Calu3 (cell line): ENCODE measurements at places on chromosomes 2 and 18. TPM values are rescaled to one million over a fixed set of nuclear protein-coding genes. Genes with fewer than 3 reads are reported as not detected.
A peak's percentile ranks its signal among the peaks of the same experiment; 100 is the strongest.

DNA sequence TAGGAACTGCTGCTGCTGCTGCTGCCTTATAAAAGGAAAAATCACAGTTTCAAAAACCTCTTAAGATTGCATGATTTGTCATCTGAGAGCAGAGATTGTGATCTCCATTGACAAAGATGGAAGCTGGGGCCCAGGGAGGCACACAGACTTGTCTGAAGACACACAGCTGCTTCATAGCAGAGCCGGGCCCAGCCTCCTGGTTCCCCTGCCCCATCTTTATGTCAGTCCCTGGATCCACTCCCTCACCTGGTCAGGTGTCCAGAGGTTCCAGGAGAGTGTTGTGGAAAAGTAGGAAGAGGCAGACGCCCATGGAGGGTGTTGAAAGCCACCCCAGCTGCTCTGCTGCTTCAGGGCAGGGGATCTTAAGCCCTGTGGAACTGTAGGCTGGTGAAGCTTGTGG is 20.0 kb downstream of the STEAP3 start:
- no peak for DNase-seq

DNA sequence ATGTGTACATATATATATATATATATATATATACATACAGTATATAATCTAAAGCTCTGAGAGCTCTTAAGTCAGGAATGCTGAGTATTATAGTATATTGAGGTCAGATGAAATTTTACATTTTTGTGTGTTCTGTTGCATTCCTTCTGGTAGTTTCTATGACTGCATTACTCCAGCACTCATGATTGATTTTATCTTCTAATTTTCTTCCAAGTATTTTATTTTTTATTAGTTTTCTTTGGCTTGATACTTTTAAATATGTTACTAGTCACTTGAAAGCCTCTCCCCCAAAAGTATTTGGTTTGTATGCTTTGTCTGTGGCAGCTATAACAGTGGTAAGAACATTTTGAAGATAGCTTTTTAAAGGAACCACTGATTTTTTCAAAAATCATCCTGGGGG is 25.0 kb downstream of the METTL21A start:
- DNase-seq = no peak

DNA sequence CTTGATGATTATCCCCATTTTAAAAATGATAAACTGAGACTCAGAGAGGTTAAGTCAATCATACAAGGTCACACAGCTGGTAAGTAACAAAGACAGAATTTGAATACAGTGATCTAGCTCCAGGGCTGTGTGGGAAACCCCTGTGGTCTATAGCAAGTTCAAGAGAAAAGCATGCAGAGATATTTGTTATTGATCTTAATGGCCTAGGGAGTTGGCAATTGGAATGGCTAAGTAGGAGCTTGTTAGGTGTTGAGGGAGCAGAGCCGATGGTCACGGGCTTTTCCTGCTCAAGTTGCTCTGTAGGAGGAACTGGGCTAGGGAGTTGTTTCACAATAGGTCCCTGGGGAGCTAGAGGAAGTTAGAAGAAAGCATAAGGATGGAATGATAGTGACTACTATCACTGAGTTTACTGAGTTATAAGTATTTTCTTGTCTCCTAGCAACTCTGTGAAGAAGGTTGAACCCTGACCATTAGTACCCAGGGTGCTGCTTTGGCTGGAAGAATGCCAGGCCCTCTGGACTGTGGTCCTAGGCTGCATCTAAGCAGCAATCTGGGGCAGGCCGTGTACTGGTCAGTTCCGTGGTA is 30.0 kb downstream of the RNF125 start:
- no peak for DNase-seq

DNA sequence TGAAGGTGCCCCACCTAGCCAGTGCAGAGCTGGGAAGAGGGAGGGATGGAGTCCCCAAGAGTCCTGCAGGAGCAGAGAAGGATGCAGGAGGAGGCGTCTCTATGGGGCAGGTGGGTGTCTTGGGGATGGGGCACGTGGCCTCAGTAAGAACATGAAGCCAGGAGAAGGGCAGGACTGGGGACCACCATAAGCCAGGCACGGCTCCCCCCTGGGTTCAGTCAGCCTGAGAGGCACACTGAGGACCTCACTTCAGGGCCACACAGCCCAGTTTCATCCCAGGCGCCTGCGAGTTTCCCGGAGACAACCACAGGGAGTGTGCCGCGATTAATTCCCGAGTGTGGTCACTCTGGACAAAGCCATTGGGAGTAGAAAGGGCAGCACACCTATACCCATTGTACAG is 120.3 kb downstream of the GYPC start:
- DNase-seq = no peak

GRCh38 chr18:36249392-36249791 is 48.1 kb upstream of the FHOD3 start:
- DNase-seq = no peak

DNA sequence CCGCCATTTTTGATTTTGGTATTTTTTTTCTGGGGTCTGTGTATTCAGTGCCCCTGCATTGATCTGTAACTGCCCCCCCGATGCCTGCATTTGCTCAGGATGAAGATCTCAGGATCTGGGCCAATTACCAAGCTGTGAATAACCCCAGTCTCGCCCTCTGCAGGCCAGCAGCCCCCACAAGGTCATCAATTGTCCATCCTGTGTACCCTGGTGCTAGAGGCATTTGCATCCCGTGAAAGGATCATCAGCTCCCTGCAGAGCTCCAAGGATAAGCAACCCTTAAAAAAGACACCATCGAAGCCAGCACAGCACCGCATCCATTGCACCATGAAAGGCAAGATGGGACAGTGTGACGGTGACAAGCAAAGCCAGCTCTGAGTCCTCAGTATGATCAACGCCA is 154.1 kb upstream of the KLHL29 start:
- no peak for DNase-seq

- DNase-seq = no peak
Measured at GRCh38 chr2:9889812-9890261, 46.6 kb downstream of the TAF1B start.

GRCh38 chr2:138516030-138516704 is 14.6 kb downstream of the SPOPL start:
- no peak for DNase-seq

GRCh38 chr2:46735108-46735691 is 180.4 kb downstream of the MCFD2 start:
- no peak for DNase-seq

DNA sequence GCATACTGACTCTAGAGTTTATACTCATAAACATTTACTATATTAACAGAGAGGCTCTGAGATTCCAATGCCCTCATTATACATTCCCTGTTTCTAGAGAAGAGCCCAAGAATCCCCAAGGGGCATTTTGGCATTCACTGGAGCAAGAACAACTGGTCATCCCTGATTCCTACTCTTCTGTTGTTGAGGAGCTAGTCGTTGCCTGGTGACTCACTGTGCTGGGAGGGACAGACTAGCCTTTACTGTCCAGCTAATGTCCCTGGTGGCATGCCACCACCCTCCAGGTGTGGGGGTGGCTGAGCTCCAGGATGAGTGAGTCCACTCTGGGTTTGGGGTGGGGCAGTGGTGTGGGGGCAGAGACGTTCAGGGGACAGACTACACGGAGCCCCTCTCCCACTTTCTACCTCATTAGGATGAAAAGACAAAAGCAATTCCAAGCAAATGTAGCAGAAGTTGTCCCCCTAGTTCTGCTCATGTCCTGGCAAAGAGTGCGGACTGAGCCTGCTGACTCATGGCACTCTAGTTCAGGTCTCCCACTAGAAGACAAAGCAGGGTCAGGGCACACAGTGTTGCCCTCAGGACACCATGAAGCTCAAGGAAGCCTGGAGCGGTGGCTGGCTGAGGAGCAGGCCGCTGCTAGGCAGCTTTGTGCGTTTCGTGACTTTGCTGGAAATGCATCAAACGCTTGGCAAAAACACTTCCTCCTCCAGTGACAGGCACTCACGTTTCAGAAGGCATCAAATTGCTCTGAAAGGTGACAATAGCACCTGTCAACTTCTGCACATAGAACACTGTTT is 49.4 kb downstream of the RHOB start:
- DNase-seq = peak; percentile 69

DNA sequence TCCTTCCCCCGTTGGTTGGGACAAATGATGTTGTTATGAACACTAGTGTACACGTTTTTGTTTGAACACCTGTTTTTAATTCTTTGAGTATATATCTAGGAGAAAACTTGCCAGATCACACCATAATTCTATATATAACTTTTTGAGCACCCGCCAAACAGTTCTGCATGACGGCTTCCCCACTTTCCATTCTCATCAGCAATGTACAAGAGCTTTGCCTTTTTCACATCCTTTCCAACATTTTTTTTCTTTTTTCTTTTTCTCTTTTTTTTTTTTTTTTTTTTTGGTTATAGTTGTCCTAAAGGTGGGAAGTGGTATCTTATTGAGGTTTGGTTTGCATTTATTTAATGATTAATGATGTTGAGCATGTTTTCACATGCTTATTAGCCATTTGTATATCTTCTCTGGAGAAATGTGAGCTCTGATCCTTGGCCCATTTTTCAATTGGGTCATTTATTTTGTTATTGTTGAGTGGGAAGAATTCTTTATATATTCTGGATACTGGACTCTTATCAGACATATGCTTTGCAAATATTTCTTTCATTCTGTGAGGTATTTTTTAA is 86.9 kb upstream of the ZC3H15 start:
- DNase-seq = no peak

- DNase-seq = no peak
Measured at GRCh38 chr2:105504459-105504858, 105.6 kb upstream of the FHL2 start.

- no peak for DNase-seq
Measured at GRCh38 chr2:197280015-197280702, 30.4 kb downstream of the ANKRD44 start.

DNA sequence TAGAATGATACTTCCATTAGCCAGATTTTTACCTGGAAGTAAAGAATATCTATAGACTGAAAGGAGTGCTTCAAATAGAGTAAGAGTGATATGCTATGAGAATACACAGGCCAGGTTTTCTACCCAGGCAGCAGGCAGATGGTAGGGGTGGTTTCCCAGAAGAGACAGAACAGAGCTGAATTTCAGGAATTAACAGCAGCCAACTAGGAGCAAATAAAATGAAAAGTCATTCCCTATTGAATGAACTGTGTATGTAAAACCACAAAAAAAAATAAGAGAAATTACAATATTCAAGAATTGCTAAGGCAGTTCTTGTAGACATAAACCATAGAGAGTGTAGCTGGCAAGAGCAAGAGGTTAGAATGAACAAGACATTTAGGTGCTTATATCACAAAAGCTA is 336.8 kb downstream of the KCNJ3 start:
- DNase-seq = no peak

DNA sequence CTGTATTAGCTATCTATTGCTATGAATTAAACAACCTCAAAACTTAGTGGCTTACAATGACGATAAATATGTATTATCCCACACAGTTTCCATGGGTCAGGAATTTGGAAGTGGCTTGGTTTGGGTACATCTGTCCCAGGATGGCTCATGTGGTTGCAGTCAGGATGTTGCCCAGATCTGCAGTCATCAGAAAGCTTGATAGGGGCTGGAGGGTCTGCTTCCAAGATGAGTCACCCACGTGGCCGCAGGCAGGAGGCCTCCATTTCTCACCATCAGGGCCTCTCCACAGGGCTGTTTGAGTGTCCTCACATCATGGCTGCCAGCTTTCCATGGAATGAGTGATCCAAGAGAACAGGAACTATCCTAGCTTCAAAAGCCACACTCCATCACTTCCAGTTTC is 46.4 kb downstream of the CHRNA1 start:
- DNase-seq = no peak

GRCh38 chr2:46873604-46874068 is 42.0 kb downstream of the MCFD2 start:
- DNase-seq = peak; percentile 79

Gene CRYGC
- not detected in 2 replicates for total RNA-seq

Gene IL36B
- total RNA-seq = not detected in 2 replicates

Gene RETREG2
- total RNA-seq = 67.9 and 69.7 TPM in 2 replicates

Gene NT5DC4
- 10.1 and 13.6 TPM in 2 replicates for total RNA-seq

Gene PROM2
- 24.7 and 29.9 TPM in 2 replicates for total RNA-seq

Gene CPO
- 0.40 TPM in 1 of 2 replicates, not detected in the other for total RNA-seq

Gene SIX2
- not detected in 2 replicates for total RNA-seq

Gene CBLN2
- 0.24 TPM in 1 of 2 replicates, not detected in the other for total RNA-seq

Gene CPS1
- total RNA-seq = 0.80 and 1.1 TPM in 2 replicates
